Endothelial cell of umbilical vein (primary cell): ENCODE measurements at places on chromosomes 6 and 20.

DNA sequence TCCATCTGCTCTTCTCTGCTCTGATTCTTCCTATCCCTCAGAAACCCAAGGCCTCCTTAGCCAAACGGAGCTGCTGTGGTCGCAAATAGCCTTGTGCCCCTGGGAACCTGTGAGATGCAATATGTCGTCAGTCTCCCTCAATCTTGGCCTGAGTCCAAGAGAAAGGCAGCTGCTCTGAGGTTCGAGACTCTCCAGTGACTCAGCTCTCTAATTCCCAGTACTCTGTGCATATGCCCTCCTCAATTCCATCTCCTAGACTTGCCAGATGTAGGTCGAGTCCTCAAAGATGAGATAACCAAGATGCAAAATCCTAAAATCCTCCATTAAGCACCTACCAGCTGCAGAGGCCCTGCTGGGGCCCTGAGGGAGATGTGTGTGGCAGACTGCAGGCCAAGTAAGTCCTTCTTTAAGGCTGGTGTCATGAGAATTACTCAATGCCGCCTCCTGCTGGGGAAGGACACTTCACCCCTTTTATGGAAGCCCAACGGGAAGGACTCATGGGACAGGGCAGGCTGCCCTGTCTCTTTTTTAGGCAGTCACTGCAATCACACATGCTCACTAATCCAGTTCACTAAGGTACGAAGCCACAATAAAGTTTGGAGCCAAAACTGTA is 28.5 kb downstream of the C6orf15 start:
- DNase-seq = peak; percentile 34

DNA sequence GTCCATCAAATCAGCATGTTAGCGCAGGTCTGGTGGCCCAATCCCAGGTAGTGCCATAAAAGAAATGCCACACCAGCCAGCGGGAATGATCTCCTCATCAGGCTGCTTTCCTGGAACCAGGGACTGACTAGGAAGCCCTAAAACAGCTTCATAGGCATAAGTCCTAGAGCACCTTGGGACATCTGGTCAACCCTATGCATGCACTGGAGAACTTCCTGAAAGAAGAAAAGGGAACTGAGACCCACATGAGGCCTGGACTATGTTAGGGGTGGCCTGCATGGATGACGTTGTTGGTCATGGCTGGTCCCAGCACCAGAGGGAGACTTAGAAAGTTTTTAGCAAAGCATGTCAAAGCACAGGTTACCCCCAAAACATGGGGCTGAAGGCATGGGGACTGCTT is 7.6 kb upstream of the KCNK16 start:
- DNase-seq = no peak

GRCh38 chr20:2387180-2387577 is 6.5 kb downstream of the TGM6 start:
- peak; percentile 33 for DNase-seq

GRCh38 chr20:36275011-36275410 is 31.1 kb upstream of the DLGAP4 start:
- no peak for DNase-seq

DNA sequence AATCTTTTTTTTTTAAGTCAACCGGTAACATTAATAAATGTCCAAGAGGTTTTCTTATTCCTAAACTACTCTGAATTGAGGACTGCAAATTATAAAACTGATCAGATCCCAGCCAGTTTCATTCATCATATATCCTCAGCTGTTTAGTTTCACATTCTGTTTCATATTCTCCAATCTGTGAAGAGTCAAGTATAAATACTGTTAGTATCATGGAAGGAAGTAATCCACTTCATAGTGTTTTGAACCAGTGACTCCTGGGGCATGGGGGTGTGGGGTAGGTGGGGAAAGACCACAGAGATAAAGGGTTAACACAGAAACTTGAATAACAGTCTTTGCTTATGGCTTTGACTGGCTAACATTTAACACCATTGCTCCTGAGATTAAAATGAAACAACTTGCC is 69.9 kb downstream of the FYN start:
- no peak for DNase-seq

DNA sequence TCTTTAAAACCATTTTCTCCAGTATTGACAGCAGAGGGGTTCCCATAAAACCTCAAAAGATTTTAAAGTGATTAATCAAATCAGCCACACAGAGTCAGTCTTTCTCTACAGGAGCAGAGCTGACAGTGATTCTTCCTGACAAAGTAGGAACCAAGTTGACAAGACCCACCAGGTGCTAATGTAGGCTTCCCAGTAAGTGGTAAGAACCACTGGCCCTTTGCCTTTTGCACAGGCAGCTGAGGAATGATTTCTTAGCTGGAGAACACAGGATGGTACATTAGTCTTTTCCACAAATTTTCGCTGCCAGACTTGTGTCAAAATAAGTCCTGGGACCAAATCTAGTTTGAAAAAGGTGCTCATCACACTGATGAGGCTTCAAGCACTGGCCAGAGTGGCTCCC is 95.8 kb downstream of the ARMC2 start:
- no peak for DNase-seq

- peak; percentile 64 for DNase-seq
Measured at GRCh38 chr6:112691289-112691688, 344.2 kb downstream of the RFPL4B start.

GRCh38 chr20:4982281-4982680 is 19.0 kb downstream of the SLC23A2 start:
- DNase-seq = no peak

- no peak for DNase-seq
Measured at GRCh38 chr6:2920671-2921112, 17.6 kb upstream of the SERPINB9 start.

- DNase-seq = no peak
Measured at GRCh38 chr6:167005350-167006159, 6.4 kb downstream of the CEP43 start.

DNA sequence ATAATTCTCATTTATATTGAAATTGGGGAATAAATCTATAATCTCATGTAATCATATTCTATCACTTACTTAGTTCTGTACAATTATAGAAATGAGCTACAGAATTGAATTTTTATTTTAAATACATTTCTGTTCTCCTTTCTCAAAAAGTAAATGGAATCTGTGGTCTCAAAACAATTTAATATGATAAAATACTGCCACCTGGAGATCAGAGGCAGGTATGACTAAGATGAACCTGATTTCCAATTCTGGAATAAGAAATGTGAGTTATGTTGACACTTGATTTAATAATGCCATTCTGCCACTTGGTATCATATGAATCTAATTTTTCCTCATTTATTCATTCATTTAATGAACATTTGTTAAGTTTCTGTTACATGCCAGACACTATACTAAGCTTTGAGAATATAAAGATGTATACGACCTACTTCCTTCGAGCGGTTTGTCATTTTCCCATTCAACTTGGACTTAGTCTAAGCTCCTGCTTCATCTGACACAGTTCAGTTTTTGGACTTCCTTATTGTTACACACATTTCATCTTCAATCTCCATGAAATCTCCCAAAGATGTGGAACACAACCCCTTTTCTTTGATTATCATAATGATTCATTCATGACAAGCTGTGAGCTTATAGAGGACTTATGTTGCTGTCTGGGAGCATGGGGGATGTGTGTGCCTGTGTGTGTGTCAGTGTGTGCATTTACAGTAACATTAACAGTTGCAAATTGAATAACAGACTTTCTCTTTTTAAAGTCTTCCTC is 7.5 kb upstream of the CCDC28A start:
- DNase-seq = peak; percentile 64

DNA sequence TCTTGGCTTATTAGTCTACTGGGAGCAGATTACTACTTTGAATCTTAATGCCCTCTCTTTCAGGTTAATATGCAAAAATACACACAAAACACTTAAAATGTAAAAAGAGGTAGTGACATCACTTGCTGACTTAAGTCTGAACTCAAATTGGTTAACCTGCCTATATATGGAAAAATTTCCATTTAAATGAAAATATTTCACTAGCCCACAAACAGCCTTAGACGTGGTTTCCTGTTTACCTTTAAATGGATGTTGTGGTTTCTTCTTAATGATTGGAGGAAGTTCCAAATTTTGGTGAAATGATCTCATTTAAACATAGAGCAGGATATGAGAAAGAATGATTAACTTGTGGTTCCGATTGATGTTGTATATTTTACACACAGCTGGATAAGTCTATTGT is 553.7 kb downstream of the CD109 start:
- DNase-seq = peak; percentile 37

DNA sequence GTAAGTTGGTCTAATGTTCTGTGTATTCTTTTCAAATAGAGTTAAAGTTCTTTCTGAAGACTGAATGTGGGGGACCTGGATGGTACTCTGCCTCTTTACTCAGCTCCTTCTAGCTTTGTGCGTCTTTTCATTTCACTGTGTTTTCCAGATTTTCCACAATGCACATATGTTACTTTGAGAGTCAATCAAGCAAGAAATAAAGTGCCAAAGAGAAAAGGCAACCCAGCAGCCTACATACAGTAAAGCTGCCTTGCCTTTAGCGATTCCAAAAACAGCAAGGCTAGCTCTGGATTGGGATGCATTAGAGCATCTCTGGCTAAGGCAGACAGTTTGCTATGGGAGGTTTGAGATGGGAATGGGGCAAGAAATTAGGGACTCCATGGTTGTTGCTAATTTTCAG is 5.3 kb downstream of the C6orf163 start:
- no peak for DNase-seq

DNA sequence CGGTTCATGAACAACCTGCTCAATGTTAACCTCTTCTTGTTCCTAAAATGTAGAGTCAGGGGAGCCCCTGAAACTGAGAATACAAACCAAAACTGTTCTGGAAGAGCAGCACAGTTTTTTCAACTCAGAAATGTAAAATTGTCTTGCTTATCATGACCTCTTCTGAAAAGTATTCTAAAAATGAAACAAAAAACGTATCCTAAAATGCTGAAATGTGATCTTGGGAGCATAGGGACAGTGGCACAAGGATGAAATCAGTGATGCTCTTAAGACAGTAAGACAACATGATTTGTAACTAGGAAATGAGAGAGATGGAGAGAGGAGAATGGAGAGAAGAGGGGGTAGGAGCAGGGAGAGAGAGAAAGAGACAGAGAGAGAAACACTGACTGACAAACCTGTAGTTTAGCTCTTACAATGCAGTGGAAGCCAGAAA is 27.5 kb downstream of the NCOA7 start:
- no peak for DNase-seq

GRCh38 chr6:32947552-32948465 is 5.1 kb downstream of the HLA-DMA start:
- peak; percentile 58 for DNase-seq
